Aorta (tissue), 5 donors: ENCODE measurements at places on chromosomes 3 and 15. TPM values are rescaled to one million over a fixed set of nuclear protein-coding genes. Genes with fewer than 3 reads are reported as not detected.

DNA sequence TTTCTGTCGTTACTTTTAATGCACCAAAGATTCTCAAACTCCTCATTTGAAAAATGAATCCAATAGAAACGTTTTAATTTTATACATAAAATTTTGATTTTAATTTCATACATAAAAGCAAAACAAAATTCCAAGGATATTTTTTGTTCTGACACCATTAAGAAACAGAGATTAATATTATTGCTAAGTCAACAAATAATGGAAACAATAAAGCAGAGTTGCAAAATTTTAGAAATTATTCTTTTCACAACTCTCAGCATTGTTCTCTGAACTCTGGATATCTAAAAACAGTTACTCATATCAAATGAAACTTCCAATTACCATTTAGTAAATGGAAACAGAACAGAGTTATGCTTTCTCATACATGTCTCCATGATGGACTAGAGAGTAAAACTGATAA lies 260.2 kb downstream of the EPHA6 start:
- H3K27ac ChIP-seq = no peak overlapping the region
- DNase-seq = no peak
- no peaks in the 10 kb centered on the region for H3K27me3 ChIP-seq
- no peaks in the 10 kb centered on the region for H3K36me3 ChIP-seq

- H3K36me3 ChIP-seq = no peaks in the 10 kb centered on the region
- no peaks in the 10 kb centered on the region for H3K27me3 ChIP-seq
- H3K4me3 ChIP-seq = no peak overlapping the region
- no peak overlapping the region for H3K27ac ChIP-seq
- no peaks in the 10 kb centered on the region for H3K4me1 ChIP-seq
- no peak for DNase-seq
Measured at GRCh38 chr3:13515786-13516759, 32.9 kb upstream of the FBLN2 start.

GRCh38 chr3:38590521-38590920 lies 59.0 kb downstream of the SCN5A start:
- H3K4me1 ChIP-seq = no peaks in the 10 kb centered on the region
- H3K27ac ChIP-seq = no peak overlapping the region
- H3K36me3 ChIP-seq = peaks cover 2% of the 10 kb centered on the region
- no peaks in the 10 kb centered on the region for H3K27me3 ChIP-seq
- no peak overlapping the region for H3K4me3 ChIP-seq

BCL6 gene
- 154 TPM for total RNA-seq

ROPN1 gene
- total RNA-seq = not detected
